ENCODE measurements at places on chromosomes 5 and 9. TPM values are rescaled to one million over a fixed set of nuclear protein-coding genes. Genes with fewer than 3 reads are reported as not detected.

DNA sequence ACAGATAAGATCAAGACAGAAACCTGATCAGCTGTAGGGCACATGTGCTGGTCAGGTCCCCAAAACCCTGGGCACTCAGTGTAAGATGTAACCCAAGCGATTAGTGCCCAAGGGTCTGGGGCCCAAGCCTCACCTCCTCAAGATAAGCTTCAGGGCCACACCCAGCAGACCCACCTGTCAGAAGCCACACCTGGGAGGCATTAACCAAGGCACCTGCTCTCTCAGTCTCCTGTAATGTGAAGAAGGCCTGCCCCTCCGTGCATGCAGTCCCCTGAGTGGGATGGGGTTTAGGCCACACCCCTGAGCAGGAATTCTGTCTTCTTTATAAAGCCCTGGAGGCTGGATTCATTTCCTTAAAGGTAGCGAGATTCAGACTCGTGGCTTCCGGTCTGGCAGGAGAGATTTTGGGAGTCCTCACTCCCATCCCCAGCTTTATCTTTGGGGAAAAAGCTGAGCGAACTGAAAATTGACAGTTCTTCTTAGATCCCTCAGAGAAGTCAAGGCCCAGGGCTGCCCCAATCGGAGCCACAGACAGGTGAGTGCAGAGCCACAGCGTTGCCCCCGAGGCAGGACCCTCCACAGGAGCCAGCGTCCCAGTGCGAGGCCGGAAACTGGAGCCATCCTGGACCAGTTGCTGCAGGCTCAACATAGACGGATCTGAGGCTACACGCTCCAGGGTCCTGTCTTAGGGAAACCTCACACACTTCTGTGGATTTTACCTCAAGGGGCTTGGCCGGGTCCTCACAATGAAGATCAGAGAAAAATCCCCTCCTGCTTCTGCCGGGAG, 357.6 kb upstream of the IRX4 start:
- no peak for DNase-seq

OCLN gene
- total RNA-seq, result 2.0 TPM

CEMIP2 gene
- total RNA-seq, result 11.1 TPM

DNA sequence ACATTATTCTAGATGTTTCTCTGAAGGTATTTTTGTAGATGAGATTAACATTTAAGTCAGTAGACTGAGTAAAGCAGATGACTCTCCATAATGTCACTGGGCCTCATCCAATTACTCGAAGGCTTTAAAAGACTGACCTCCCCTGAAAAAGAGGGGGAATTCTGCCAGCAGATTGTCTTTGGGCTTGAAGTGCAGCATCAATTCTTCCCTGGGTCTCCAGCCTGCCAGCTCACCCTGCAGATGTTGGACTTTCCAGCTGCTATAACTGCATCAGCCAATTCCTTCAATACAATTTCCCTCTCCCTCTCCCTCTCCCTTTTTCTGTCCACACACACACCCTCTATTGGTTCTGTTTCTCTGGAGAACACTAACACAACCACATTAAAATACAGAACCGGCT, 472.8 kb downstream of the SPOCK1 start:
- DNase-seq, result no peak

- DNase-seq, result peak; percentile 88
These were observed 1.9 kb downstream of the JADE2 start for GRCh38 chr5:134527156-134527960.

DNA sequence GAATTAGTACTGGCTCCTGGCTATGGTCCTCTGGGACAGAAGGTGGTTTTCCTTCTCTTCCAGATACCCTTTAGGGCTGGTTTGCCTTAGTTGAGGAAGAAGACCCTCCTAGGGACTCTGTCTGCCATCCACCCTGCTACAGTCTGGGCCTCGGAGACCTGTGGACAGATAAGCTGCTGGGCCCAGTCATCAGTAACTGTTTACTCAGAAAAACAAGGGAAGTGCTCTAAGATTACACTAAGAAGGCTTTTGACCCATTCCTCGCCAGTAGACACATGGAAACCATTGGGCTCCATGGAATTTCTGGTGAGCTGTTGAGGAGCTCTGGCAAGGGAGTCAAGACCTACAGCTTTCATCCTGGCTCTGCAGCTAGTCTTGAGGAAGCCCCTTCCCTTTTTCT, 31.2 kb downstream of the LARP1 start:
- DNase-seq, result no peak

TOR4A gene
- 21.5 TPM for total RNA-seq

C5orf34 gene
- 0.39 TPM for total RNA-seq

DNA sequence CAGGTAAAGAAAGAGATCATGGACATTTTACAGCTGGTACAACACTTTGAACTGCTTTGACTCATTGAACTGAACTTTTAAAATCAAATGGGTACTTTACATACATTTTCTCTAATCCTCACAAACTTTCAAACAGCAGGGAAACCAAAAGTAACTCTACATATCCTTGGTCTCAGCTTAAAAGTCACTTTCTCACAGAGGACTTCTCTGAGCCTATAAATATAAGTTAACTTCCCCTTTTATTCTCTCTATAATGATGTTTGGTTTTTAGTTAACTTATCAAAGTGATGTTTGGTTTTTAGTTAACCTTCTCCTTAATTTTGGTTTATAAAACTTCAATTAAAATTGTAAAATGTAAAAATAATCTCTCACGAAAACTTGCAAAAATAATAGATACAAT, 209.8 kb downstream of the MCTP1 start:
- DNase-seq, result no peak

DAPK1 gene
- 4.1 TPM for total RNA-seq

SLC45A2 gene
- total RNA-seq, result not detected

GRCh38 chr5:572398-573019, 39.6 kb upstream of the CEP72 start:
- DNase-seq, result no peak

GRCh38 chr9:99257723-99258389, 35.8 kb downstream of the SEC61B start:
- no peak for DNase-seq

GRCh38 chr5:135449644-135450043, 2.5 kb upstream of the DCANP1 start:
- no peak for DNase-seq

DNA sequence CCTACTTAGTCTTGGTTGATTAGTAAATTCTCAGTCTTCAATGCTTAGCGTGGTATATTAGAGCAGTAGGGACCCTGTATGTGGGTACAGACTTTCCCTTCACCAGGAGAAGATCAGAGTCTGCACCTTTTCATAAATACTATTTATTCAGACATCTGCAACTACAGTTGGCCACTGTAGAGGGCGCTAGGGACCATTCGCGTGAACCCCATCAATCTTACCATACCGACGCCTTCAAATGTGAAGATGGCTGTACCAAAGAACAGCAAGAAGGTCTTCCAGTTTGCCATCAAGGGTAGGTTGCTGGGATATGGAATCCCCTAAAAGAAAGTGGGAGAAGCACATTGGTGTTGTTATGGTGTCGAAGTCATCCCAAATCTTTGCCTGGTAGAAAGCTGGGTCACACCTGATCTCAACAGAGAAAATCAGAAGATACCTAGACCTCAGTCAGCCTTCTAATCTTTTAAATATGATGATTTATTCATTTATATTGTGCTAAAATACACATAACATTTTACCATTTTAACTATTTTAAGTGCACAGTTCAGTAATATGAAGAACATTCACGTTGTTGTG, 19.1 kb downstream of the SLC36A3 start:
- DNase-seq, result no peak

BARHL1 gene
- not detected for total RNA-seq

- DNase-seq, result no peak
These were observed 449.5 kb downstream of the HINT1 start for GRCh38 chr5:130715541-130715940.

TMEM252 gene
- total RNA-seq, result not detected

GRCh38 chr9:109463924-109464625, 34.0 kb downstream of the PTPN3 start:
- DNase-seq, result no peak

GRCh38 chr5:16135506-16135905, 44.1 kb downstream of the MARCHF11 start:
- DNase-seq, result no peak

GRCh38 chr9:99184475-99185347, 37.0 kb downstream of the ALG2 start:
- DNase-seq, result peak; percentile 81
